ENCODE measurements at places on chromosomes 2 and 18. TPM values are rescaled to one million over a fixed set of nuclear protein-coding genes. Genes with fewer than 3 reads are reported as not detected.
A peak's percentile ranks its signal among the peaks of the same experiment; 100 is the strongest.

DNA sequence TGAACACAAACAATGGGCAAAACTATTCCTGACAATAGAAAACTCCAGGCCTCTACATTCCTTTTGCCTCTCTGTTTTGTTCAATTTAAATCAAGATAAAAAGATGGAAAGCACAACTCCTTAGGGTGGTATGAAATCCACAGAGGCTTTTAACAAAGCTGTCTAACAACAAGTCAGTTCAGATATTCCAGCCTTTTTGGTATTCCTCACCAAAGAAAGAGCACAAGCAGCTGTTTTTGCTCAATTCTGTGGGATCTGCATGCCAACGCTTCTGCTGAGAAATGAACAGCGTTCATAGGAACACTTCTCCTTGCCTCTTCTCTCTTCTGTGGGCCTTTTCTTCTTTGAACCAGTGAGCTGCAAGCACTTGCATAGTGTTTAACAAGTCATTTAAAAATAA lies 411.6 kb upstream of the TCF4 start:
- no peak for DNase-seq

DNA sequence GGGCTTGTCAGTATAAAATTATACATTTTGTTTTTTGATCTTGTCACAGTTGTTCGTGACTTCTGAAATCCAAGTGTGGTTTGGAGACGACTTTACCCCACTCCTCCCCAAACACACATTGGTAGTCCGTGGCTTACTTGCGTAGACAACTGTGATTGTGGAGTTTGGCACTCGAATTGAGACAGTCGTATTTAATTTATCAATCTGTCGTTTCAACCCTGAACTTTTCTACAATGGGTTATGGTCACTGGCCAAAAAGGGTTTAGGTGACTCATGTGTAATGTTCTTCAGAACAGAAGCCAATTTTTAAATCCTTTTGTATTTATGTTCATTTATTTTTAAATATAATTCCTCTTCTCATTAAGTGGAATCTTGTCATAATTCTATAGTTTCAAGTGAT lies 129.9 kb downstream of the SPTBN1 start:
- no peak for DNase-seq

GRCh38 chr18:41932899-41933298 lies 22.1 kb upstream of the PIK3C3 start:
- DNase-seq = no peak

GRCh38 chr18:41391616-41392595 lies 563.1 kb upstream of the PIK3C3 start:
- DNase-seq = no peak

DNA sequence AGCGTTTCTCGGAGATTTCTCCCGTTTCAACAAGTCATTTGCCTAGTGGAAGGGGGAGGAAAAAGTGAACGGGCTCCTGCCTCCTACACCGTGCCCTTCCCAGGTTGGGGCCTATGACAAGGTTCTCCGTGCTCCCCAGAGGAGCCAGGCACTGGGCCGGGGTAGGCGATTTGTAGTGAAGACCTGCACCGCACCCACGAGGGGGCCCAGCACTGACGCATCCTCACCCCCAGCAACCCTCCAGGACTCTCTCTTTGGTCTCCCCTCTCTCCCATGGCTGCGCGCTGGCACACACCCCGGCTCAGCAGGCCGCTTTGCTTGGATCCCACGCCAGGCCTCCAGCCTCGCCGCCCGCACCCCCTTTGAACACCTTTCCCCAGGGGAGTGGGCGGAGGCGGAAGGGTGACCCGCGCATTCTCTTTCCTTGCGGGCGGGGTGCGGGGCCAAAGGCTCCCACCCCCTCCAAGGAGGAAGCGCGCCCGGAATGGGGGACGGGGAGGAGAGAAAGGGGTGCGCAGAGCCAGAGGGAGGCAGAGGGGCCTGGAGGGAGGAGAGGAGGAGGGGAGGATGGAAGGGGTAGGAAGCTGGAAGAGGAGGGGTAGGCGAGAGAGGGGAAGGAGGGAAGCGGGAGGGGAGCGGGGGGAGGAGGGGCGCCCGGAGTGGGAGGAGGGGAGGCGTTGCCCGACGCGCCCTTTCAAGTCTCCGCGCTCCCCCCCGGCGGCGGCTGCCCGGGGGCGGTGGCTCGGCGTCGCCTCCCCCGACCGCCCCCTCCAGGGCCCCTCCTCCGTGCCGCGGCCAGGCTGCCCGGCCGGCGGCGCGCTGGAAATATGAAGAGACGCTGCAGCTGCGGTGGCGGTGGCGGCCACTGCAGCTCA lies at the start of gene APCDD1:
Gene APCDD1, plus strand, starts transcription at position 830 of the 875 bp plus-strand sequence. CDS start 347 bp downstream, outside the sequence.
- no peak for DNase-seq

DNA sequence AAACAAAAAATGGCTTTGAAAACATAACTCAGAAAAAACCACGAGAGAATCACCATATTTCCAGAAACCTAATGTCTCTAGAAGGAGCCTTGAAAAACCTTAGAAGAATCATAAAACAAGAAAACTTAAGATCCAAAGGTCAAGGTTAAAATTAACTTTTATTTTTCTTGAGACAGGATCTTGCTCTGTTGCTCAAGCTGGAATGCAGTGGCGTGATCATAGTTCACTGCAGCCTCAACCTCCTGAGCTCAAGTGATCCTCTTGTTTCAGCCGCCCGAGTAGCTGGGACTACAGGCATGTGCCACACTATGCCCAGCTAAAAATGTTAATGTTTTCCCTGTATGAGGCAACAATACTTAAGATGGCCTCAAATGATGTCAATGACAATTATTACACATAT lies 254.2 kb upstream of the SESTD1 start:
- DNase-seq = no peak

- DNase-seq = no peak
These were observed 479.9 kb upstream of the FANCL start for GRCh38 chr2:58720770-58721697.

- DNase-seq = no peak
These were observed 22.6 kb upstream of the SERPINB7 start for GRCh38 chr18:63752636-63753035.

DNA sequence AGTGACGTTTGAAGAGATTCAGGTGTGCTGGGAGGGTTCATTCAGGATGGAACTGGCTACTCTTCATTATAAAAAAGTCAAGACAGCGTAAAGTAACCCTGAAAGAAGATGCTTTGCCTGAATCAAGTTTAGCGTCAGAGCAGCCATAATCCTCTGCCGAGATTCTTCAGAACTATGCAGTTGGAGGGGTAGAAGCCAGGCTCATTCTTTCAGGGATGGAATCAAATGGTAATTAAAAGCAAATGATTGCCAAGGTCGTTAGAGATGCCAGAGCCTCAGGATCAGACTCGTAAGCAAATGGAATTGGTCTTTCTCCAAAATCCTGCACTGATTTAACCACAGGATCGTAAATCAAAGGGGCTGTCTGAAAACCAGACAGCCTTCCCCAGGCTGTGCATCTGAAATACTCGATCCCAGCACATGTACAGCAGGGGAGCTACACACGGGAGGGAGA lies 21.9 kb downstream of the APCDD1 start:
- DNase-seq = no peak

DNA sequence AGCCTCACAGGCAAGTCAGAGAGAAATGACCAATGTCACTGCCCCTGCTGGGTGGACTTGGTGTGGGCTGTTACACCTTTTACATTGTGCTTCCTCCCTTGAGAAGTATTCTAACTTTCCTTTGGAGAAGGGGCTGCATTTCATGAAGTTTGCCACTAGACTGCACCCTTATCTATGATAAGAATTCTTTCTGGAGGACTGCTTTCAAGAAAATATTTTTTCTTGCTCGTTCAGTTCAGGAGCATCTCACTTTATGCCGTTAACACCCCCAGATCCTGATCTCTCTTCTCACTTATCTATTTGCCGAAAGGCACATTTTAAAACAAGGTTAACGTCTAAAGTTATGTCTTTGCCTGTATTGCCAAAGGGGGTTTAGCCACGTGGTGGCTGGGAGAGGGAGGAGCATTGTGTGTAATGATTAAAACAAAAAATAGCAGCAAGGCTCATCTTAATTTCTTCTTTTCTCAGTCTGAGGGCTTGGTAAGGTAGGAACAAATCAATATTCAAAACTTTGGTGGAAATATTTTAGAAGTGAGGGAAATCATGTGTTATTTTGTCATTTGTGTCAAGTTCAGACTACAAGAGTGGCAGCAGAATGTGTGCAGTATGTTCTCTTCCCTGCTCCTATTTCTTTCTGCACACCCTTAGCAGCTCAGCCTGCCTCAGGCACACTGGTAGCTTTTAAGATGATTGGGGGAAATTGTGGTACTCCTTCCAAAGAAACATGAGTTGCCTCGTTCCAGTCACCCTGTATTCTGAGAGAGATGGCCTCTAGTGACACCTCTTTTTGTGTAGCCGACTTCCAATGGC lies 1.6 kb upstream of the IGFBP5 start:
- no peak for DNase-seq

GRCh38 chr2:207819839-207820784 lies 50.4 kb upstream of the FZD5 start:
- no peak for DNase-seq

- no peak for DNase-seq
These were observed 15.7 kb upstream of the MYO3B start for GRCh38 chr2:170162271-170162632.

DNA sequence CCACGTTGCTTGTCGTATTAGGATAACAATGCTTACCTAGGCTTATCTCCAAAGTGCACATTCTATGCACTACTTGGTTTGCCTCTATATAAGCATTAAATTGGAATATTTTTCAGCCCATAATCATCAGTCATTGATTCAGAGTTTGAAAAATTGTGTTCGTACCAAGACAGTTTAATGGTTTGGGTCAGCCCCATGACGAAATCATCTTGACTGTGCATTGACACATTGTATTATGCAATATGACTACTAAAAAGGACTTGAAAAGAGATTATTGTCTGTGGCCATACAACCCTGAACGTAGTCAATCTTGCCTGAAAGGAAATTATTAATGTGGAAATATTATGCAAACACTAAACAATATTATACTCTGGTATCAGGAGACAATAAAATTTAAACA lies 141.3 kb downstream of the EML6 start:
- DNase-seq = no peak

- DNase-seq = no peak
These were observed 8.6 kb upstream of the C2orf42 start for GRCh38 chr2:70199320-70199864.

- no peak for DNase-seq
These were observed 40.2 kb downstream of the EPAS1 start for GRCh38 chr2:46337208-46337994.

DNA sequence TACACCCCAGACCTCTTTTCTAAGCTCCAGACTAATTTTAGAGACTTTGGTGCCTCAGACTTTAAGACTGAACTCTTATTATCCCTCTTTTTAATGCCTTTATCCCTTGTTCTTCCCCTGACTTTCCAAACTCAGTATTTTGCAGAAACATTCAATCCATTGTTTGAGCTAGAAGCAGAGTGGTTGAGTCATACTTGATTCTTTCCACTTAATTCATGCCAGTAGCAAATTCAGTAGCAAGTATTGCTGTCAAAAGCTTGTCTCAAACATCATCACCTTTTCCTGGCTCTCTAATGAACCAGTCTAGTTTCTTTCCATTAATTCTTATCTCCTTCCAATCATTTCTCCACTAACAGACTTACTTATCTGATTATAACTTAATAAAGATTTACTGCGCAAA lies 699.7 kb upstream of the ZNF804A start:
- DNase-seq = no peak

DNA sequence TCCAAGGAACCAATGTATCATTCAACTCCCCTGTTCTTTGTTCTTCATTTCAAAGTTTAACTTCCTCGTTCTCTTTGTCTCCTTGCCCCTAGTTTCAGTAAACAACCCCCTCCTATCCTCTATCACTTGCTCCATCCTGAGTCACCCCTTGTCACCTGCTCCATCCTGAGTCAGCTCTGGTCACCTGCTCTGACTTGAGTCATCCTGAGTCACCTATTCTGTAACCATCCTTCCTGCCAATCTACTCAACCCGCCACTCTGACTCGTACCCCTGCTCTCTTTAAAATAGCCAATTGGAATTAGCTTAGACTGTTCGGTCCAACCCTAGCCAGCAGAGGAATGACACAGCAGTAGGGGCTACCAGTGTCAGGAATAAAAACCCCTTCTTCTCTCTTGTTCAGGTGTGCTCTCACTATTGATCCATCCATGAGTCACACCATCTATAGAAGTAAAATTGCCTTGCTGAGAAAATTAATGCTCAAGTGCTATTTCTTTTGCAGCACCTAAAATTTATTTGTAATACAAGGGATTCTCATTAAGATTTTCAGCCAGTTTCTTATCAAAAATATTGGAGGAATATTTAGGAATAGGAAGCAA lies 326.8 kb downstream of the AKAIN1 start:
- DNase-seq = peak; percentile 4

- DNase-seq = no peak
These were observed 32.9 kb downstream of the ARHGEF4 start for GRCh38 chr2:130869441-130870160.

DNA sequence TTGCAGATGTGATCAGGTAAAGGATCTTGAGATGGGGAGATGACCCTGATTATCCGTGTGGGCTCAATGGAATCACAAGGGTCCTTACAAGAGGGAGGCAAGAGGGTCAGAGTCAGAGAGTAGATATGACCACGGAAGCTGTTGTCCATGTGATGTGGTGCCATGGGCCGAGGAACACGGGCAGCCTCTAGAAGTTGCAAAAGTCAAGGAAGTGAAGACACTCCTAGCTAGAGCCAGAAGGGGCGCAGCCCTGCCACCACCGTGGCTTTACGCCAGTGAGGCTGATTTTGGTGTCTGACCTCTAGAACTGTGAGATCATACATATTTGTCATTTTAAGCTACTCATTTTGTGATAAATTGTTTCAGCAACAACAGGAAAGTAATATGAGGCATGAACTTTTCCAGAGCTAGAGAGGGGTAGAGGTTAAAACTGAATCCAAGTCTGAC lies 114.4 kb downstream of the CAPN13 start:
- DNase-seq = no peak

- DNase-seq = no peak
These were observed 17.8 kb downstream of the CFAP210 start for GRCh38 chr2:169676357-169676756.

DNA sequence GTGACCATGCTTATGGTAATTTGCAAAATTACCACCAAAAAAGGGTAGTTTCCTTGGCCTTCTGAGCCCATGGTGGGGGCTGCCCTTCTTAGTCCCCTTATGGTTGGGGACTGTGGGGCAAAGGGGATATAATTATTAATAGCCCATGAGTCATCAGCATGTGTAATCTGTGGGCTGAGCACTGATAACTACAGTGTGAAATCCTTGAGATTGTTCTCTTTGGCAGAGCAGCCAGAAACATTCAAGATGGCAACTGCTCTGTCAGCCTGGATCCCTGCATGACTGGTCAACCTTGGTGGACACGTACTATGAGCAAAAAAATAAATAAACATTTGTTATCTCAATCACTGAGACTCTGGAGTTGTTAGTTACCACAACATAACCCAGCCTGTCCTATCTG lies 61.3 kb downstream of the MGAT4A start:
- DNase-seq = no peak

The GKN1 gene
- not detected for total RNA-seq

The PRKAG3 gene
- total RNA-seq = not detected

The CGREF1 gene
- 5.8 TPM for total RNA-seq

The KIF3C gene
- 3.4 TPM for total RNA-seq

The ACMSD gene
- total RNA-seq = not detected

The ARHGAP25 gene
- 43.0 TPM for total RNA-seq

The SERPINB12 gene
- not detected for total RNA-seq

The LNPK gene
- total RNA-seq = 23.9 TPM

The CCDC74A gene
- 6.8 TPM for total RNA-seq

The MAP3K2 gene
- total RNA-seq = 27.4 TPM

The CTNNA2 gene
- not detected for total RNA-seq

The SNED1 gene
- total RNA-seq = 0.60 TPM

The WNT6 gene
- total RNA-seq = not detected

The SAG gene
- total RNA-seq = not detected

The TNP1 gene
- total RNA-seq = not detected
